Tibial nerve (tissue), 4 donors: ENCODE measurements at places on chromosomes 1 and 21. TPM values are rescaled to one million over a fixed set of nuclear protein-coding genes. Genes with fewer than 3 reads are reported as not detected.

DNA sequence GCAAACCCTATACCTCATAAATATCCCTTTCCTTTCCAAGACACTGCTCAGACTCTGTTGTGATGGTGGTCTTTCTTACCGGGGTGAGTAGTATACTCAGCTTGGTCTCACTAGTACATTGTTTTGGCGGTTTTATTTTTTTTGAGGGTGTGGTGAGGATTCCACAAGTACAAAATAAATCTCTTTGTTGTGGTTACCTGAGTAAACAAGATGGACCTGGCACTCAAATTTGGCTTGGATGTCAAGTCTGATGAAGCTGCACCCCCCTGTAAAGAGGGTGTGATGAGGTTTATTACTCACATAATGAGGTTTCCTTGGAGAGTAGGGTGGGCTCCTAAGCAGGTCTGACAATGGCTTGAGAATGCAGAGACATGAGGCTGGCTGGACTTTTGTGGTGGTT, 68.2 kb upstream of the KCNJ6 start:
- no peak for DNase-seq
- H3K27ac ChIP-seq: no peak overlapping the region
- no peak overlapping the region for H3K4me3 ChIP-seq
- no peaks in the 10 kb centered on the region for H3K4me1 ChIP-seq
- no peaks in the 10 kb centered on the region for H3K36me3 ChIP-seq

The FMOD gene
- 121 TPM for total RNA-seq

The ZMYND12 gene
- not detected for total RNA-seq

The SYT14 gene
- total RNA-seq: 4.2 TPM

DNA sequence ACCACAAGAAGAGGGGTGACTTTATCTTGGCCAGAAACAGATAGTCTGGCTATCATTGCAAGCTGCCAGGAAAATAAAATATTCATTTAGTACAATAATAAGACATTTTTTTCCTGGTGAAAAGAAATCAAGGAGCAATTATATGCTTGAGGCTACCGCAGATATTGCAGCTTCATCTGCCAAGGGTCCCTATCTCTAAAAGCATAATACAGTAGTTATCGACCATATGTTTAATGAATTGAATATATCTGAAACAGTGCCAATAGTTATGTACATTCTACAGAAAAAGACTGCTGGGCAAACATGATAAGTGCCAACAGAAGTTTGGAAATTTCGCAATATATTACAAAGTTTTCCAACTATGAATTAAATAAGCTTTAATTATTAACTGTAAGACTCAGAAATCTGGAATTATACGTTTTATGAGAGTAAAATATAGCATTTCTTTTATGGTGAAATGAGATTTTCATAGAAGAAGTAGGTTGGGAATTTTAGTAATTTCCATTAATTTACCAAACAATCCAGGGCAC, 561.1 kb upstream of the ZP4 start:
- H3K4me3 ChIP-seq: no peak overlapping the region
- no peak for DNase-seq
- no peaks in the 10 kb centered on the region for H3K4me1 ChIP-seq

- no peaks in the 10 kb centered on the region for H3K36me3 ChIP-seq
- no peak overlapping the region for H3K4me3 ChIP-seq
- H3K27me3 ChIP-seq: no peaks in the 10 kb centered on the region
- no peak overlapping the region for H3K27ac ChIP-seq
Measured at GRCh38 chr1:59072583-59072947, 224.3 kb upstream of the FGGY start.

The TSPAN2 gene
- 0.84 TPM for total RNA-seq

- DNase-seq: no peak
- H3K4me3 ChIP-seq: no peak overlapping the region
- H3K4me1 ChIP-seq: no peaks in the 10 kb centered on the region
- H3K27ac ChIP-seq: no peak overlapping the region
- no peaks in the 10 kb centered on the region for H3K27me3 ChIP-seq
Measured at GRCh38 chr1:189212606-189213005, 1265.1 kb downstream of the BRINP3 start.

- no peaks in the 10 kb centered on the region for H3K4me1 ChIP-seq
- no peaks in the 10 kb centered on the region for H3K27me3 ChIP-seq
- peaks cover 22% of the 10 kb centered on the region for H3K36me3 ChIP-seq
- DNase-seq: no peak
- no peak overlapping the region for H3K4me3 ChIP-seq
Measured at GRCh38 chr1:28031173-28031572, 57.2 kb downstream of the EYA3 start.

GRCh38 chr1:234617131-234617985, 7.4 kb upstream of the IRF2BP2 start:
- H3K27ac ChIP-seq: peak overlapping the region; percentile 18
- DNase-seq: peak; percentile 28
- H3K27me3 ChIP-seq: no peaks in the 10 kb centered on the region
- no peak overlapping the region for H3K4me3 ChIP-seq
- no peaks in the 10 kb centered on the region for H3K36me3 ChIP-seq
